ENCODE measurements at places on chromosomes 6 and 20.

DNA sequence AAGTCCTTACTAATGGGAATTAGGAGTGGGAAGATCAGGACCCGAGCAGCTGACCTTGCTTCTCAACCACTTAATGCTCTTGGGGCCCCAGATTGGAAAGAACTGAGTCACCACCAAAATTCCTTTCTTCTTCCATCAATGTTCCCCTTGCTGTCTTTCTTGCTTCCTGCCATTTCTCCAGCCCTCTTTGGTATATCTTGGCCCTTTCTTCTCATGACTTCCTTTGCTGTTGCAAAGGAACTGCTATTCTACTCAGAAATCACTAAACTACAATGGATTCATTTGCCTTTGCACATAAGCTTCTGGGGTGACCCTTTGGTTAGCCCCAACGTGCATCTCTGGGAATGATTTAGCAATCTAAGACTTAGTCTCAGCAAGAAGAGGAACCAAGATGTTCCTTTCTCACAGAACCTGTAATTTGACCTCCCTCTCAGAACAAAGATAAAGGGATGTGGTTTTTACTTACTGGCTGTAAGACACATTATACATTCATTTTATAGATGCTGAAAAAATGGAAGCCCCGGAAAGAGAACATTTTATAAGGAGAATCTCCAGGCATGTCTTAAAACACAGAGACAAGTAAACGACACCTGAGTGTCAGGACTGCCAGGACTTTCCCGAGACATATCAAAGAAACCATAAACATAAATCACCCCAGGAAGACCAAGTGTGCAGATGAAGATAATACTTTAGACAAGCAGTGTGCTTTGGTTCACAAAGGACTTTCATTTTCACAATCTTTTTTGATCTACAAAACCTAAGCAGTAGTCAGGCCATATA, 99.0 kb upstream of the TNFAIP3 start:
- DNase-seq: no peak

- peak; percentile 94 for DNase-seq
Measured at GRCh38 chr20:17569616-17570346, at the start of gene DSTN. Gene DSTN (plus strand): TSS chr20:17570075. CDS start chr20:17570209, 134 bp downstream.

DNA sequence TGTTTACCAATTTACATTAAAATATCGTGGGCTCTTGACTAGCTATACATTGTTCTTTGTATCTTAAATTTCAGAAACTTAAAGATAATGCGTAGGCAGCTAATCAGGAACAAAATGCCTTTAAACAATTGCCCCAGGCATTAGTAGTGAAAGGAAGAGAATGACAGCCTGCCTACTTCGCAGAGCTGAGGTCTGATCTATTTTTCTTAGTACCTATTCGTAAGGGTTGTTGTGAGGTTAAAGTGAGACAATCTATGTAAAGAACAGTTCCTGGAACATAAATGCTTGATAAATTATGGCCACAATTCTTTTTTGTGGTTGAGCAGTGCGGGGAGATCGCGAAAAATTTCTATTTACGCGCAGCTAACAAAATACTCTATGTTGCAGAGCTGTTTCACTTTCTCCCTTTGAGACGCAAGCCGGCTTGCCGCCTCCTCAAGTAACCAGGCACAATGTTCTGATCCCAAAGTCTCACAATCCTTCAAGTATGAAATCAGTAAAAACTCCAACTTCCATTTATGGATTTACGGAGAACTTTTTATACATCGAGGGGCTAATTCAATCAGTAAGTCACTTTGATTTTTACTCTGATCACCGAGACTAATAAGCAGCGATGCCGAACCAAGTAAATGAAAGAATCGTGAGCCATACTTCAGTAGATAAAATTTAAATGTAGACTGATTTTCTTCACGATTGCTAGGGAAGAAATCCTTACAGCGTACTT, 878 bp upstream of the PNRC1 start:
- no peak for DNase-seq

DNA sequence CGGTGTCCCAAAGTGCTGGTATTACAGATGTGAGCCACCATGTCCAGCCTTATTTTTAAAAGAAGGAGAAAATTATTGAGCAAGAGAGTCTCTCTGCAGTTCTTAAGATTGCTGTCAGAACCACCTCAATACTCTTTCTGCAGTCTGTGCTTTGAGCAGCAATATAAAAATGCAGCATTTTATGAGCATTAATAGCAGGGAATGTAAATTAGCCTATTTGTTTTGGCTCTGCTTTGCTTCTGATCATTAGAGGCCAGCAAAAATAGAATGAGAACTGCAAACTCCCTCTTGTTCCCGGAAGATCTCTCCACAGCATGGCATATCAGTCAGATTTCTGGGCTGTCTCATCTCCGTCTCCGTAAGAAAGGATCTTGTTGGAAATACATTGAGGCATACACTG, 35.8 kb downstream of the C6orf15 start:
- no peak for DNase-seq

DNA sequence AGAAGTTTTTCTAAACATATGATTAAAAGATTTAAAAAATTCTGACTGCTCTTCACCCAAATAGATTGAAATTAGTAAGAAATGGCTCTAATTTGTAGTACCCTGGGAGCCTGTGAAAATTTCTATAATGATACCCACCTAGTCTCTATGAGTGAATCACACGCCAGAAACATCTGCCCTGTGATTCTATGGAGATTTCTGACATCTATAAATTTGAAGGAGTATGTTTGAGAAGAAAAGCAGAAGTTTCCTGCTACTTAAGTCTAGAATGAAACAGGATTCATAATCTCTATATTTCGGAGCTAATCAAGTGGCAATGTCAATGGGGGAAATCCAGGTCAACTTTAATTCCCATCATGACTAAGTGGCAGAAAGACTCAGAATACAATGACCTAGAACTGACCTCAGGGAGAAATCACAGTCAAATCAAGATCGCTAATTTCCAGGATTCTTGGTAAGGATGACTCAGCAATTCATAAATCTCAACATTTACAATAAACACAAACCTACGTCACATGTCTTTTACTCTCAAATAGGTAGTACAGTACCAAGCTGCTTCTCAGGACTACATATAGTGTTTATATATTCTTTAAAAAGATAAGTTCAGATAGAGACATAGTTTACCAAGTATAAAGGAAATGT, 186.2 kb upstream of the TNFAIP3 start:
- no peak for DNase-seq

DNA sequence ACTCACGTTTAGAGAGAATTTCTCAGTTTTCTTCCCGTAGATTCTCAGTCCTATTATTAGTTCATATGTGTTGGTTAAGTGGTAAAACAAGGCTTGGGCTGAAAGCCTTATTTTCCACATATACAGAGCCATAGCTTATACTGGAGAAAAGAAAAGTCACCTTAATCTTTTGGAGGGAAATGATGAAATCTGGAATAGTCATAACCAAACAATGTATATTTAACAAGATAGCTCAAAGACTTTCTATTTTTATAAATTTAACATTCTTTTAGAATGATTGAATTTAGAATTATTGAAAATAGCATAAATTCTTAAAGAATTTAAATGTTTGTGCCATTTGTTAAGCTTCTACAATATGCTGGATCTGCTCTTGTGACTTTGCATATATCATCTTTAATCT, 85.8 kb downstream of the CDKAL1 start:
- DNase-seq: no peak

GRCh38 chr20:56588996-56589395, 40.1 kb upstream of the TFAP2C start:
- no peak for DNase-seq

DNA sequence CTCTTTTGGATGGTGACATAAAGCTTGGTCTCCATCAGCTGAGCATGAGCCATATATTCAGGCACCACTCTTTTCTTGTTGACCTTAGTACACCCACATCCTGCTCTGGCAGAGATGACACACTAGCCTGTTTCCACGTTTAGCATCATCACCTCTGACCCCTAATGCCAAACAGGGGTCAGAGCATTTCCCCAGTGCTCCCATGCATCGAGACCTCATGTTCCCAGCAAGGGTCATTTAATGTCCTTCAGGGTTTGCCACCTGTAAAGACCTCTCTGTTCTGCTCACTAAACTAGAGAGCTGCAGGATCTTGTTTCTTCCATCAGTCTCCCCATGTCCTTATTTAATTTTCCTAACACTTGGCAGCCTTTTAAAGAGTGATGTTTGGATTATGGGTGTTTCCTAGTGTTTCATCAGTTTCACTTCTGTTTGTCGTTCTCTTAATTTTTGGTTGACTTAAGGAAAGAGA, 97.5 kb downstream of the AIG1 start:
- no peak for DNase-seq

- no peak for DNase-seq
Measured at GRCh38 chr6:166005401-166005943, 162.2 kb downstream of the TBXT start.

GRCh38 chr6:47160702-47161101, 118.6 kb upstream of the ADGRF1 start:
- DNase-seq: no peak

GRCh38 chr6:34414999-34415858, 10.6 kb downstream of the RPS10 start:
- peak; percentile 56 for DNase-seq

DNA sequence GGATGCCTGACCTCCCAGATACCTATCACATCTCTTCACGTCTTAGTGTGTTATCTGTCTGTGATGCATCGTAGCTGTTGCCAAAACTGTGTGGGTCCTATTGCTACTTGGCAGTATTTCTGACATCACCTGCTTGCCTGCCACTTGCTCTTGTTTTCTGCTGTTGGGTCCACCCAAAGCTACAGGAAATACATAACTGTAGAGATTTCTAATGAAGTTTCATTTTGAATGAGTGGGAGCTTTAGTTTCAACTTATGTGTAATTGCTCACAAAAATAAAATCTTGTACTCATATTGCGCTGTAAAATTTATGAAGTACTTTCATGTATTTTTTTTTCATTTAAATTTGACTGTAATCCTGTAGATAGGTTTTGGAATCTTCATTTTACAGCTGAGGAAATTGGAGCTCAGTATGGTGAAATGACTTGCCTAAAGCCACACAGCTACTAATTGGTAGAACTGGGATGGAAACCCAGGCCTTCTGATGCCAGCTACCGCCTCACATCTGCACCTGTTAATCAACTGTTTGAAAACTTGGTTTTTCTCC, 113.6 kb upstream of the MAN1A1 start:
- DNase-seq: no peak

DNA sequence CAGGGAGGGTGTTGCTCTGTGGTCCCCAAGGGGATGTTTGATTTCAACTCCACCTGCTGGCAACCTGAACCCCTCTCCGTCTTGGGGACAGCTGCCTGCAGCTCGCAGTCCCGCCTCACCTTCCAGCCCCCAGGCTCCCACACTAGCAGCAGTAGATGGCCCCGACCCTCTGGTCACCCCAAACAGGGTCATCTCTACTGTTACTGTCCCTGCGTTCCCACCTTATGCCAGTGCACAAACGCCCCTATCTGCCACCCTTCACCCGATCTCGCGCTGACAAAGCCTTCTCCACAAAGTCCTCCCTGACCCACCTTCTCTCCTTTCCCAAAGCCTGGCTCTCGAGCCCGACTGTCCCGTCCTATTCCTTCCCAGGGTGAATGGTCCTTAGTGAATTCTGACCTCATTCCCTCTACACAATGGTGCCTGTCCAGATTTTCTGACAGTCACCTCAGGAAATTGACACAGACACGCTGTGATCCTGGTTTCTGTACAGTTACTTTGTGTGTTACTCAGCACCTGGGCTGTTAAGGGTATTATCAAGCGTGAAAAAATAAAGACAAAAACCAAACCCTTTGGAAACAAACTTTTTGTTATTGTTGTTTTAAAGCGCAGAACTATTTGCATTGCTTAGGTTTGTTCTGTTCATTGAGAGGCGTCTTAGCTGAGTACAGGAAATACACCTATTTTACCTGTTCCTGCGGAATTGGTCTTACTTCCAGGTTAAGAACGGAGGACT, 728 bp downstream of the FUT9 start:
- DNase-seq: no peak

DNA sequence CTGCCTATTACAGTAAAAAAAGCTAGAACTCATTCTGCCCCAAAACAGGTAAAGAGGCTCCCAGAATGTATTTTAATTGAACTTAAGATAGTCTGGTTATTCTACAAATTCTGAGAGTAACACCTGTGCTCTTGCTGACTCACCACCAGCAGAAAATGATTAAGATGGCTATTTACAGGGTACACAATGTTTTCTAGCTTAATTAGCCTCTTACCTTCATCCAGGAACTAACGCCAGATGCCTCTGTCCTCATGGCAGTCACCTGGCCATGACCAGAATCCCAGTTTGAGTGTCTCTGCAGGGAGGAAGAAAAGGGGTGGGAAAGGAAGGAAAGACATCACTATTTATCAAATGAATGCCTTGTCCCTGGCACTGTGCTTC, 31.3 kb upstream of the PPP1R3G start:
- no peak for DNase-seq

- no peak for DNase-seq
Measured at GRCh38 chr6:37822851-37823682, 3.5 kb downstream of the ZFAND3 start.

- no peak for DNase-seq
Measured at GRCh38 chr6:71490876-71491275, 202.3 kb downstream of the OGFRL1 start.

DNA sequence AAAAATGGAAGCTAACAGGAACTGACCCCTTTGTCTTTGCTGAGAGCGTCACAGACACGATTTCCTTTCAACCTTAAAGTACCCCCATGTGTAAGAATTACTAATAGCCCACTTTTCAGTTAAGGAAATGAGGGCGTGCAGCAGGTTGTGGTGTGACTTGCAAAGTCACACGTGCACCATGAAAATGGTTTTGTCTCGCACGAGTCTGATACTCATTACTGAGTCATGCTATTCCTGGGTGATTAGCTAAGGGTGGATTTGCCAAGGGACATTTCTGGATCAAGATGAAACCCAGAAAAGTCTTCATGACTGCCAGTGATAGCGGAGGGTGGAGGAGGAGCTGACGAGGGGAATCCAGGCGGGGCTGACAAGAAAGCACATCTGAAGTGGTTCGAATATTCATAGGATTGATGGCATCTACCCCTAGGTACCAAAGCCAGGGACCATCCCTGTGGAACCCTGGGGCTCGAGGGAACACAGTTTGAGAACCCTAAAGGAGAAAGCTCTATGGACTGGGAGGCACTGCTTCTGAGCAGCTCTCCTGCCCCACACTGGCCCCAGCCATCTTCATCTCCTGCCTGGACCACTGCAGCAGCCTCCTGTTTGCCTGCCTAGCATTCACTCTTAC, 12.1 kb upstream of the NFATC2 start:
- DNase-seq: no peak

DNA sequence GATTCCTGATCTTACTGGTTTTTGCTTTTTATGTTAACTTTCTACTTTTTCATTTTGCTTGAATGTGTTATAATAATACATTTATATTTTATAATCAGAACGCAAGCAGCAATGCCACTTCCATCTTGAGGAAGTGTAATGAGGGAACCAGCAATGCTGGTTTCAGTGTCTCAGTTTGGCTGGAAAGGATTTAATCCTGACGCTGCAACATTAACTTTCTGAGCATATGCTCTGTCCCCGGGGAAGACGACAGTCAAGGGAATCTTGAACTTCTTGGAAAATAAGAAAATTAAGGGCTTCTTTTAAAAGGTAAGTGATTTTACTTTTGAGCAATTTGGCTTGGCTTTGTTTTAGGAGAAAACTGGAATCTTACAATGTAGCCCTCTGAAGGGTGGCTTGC, 205.5 kb upstream of the AGPAT4 start:
- DNase-seq: no peak

- DNase-seq: no peak
Measured at GRCh38 chr6:169140986-169141495, 112.6 kb downstream of the THBS2 start.
